CD4-positive, alpha-beta T cell treated with Interleukin-17A for 4 hours (primary cell): ENCODE measurements at places on chromosomes 5 and 9.

DNA sequence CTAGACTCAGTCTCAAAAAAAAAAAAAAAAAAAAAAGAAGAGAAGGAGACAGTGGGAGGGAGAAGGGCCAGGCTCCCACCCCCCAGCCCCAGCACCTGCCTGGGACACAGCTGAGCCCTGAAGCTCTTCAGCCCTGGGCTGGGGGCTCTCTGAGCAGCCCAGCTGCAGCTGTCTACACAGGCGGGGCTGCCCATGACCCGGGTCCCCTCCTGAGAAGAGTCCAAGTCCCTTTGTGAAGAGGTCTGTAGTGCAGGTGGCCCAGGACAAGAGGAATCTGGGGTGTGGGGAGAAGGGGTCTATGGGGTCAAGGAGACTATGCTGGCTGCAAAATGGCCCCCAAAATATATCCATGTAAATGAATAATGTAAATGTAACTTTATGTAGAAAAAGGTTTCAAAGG, 6.7 kb upstream of the LCN2 start:
- DNase-seq: no peak

DNA sequence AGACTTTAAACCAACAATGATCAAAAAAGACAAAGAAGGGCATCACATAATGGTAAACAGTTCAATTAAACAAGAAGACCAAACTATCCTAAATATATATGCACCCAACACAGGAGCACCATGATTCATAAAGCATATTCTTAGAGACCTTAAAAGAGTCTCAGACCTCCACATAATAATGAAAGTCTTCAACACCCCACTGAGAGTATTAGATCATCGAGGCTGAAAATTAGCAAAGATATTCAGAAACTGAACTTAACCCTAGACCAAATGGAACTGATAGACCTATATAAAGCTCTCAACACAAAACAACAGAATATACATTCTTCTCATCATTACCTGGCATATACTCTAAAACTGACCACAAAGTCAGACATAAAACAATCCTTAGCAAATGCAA, 11.7 kb upstream of the SPINK14 start:
- DNase-seq: no peak

DNA sequence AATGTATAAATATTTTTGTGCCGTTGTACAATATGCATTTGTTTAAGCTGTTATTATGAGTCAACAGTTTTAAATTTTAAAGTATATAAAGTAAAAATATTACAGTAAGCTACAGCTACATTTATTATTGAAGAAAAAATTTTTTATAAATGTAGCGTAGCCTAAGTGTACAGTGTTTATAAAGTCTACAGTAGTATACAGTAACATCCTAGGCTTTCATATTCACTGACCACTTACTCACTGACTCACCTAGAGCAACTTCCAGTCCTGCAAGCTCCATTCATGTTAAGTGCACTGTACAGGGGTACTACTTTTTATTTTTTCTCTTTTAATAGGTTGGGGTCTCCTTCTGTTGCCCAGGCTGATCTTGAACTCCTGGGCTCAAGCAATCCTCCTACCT, 30.6 kb downstream of the SIL1 start:
- no peak for DNase-seq

DNA sequence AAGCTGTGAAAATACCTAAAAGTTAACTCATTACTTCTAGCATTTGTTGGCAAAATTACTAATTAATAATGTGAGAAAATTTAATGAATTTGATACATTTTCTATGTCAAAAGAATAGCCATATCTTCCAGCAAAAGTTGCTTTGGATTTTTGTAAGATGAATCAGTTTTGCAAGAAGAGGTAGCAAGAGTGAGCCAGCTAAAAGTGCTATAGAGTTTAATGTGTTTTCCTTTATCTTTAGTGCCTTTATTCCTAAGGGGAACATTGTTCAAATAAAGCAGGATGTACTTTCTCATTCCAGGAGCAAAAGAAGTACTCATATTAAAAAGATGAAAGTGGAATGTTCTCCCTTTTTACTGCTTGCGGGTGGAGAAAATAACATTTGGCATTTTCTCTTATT, 622.2 kb downstream of the ANXA1 start:
- DNase-seq: no peak

DNA sequence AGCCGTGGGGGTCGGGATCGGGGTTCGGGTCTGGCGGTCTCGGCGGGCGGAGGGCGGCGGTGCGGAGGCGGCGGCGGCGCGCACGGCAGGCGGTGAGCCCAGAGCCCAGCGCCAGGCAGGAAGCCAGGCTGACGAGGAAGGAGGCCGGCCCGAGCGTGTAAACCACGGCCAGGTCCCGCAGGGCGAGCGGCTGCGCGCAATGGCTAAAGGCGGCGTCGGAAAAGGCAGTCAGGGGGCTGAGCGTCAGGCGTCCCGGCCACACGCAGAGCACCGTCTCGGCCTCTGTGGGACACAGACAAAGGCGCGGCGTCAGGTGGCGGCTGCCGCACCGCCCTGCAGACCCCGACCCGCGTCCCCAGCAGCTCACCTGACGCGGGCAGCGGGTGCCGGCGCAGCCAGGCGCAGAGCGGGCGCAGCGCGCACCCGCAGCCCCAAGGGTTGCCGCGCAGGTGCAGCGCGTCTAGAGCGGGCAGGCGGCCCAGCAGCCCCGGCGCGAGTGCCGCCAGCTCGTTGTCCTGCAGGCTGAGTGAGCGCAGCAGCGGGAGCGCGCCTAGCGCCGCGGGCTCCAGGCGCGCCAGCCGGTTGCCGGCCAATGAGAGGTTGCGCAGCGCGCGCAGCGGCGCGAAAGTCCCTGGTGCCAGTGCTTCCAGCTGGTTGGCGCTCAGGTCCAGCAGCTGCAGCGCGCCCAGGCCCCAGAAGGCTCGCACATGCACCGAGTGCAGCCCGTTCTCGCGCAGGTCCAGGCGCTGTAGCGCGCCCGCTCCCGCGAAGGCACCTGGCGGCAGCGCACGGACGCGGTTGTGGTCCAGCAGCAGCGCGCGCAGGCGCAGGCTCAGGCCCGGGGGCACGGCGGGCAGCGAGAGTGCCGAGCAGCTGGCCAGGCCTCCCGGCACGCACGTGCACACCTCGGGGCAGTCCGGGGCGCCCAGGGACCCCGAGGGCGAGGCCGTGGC, 671 bp downstream of the LRRC26 start:
- DNase-seq: no peak

GRCh38 chr9:91162311-91162710, 199.4 kb downstream of the AUH start:
- DNase-seq: peak; percentile 12

DNA sequence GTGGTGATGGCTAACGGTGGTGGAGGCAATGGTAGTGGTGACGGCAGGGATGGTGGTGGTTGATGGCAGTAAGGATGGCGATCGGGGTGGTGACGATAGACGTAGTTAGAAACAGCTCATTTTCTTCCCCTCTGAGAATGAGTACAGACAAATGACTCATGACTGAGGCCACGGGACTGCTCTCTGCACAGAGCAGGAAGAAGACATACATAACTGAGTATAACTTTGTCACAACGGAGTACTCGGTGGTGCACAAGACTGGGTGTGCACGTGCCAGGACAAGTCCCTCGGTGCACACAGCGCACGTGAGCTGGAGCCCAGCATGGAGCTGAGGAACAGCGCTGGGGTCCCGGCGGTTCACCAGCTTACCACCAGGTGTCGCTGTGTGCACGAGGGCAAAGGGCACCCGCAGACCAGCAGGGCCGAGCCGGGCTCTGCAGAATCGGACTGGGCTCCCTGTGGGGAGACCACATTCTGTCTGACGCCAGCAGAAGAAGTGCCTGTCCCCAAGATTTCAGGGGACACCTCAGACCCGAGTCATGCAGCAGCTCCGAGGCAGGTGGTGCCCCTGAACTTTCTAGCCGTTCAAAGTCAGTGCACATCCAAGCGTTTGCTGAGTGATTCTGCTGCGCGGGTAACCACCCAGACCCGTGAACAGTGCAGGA, 188.6 kb downstream of the FSTL4 start:
- peak; percentile 73 for DNase-seq

GRCh38 chr5:174084691-174085154, 39.2 kb downstream of the NSG2 start:
- no peak for DNase-seq

DNA sequence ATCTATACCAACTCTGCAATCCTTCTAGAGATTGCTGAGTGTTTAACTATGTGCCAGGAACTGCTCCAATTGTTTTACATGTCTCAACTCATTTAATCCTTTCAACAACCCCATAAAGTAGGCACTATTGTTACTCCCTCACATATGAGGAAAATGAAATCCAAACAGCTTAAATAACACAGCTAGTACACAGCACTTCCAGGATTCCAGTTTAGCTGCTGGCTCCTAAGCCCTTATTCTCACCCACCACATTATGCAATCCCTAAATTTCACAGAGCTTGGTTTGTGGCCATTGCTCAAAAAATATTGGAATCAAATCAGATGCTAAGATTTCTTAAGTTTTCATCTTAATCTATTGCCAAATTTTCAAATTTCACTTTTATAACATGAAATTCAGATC, 84.9 kb downstream of the PRELID2 start:
- DNase-seq: no peak

GRCh38 chr5:82319651-82320376, 41.7 kb upstream of the RPS23 start:
- no peak for DNase-seq

GRCh38 chr9:9625248-9625647, 987.6 kb downstream of the PTPRD start:
- no peak for DNase-seq

DNA sequence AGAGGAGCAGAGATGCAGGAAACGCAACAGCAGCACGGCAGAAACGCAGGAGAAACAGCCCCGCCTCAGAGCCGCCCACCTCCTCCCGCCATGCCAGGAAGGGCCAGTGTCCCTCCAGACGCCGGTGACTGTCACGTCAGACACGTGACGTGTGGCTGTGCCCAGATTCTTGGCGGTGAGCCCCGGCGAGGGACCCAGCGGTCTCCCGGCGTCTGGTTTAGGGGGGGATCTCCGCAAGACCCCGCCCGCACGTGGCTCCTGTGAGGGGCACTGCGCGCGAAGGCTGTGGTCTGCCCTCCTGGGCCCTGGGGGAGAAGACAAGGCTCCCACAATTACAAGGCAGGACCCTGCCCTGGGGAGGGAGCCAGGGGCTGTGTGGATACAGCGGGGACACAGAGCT, 2.4 kb upstream of the LCN8 start:
- no peak for DNase-seq

DNA sequence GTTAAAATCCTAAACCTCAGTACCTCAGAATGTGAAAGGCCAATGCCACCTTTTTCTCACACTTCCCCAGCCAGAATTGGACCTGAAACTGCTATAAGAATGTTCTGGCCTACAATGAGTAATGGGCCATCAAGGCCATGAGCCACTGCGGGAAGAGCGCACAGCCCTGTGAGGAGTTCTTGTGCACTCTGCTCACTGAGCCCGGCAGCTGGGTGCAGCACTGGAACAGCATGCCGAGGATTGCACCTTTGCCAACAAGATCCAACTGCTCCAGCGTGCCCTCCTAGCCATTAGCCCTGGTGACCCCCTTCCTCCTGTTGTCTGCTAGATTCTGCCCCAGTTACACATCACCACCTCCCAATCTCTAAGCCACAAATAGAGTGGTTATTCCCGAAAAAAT, 758.1 kb downstream of the PRELID2 start:
- no peak for DNase-seq

DNA sequence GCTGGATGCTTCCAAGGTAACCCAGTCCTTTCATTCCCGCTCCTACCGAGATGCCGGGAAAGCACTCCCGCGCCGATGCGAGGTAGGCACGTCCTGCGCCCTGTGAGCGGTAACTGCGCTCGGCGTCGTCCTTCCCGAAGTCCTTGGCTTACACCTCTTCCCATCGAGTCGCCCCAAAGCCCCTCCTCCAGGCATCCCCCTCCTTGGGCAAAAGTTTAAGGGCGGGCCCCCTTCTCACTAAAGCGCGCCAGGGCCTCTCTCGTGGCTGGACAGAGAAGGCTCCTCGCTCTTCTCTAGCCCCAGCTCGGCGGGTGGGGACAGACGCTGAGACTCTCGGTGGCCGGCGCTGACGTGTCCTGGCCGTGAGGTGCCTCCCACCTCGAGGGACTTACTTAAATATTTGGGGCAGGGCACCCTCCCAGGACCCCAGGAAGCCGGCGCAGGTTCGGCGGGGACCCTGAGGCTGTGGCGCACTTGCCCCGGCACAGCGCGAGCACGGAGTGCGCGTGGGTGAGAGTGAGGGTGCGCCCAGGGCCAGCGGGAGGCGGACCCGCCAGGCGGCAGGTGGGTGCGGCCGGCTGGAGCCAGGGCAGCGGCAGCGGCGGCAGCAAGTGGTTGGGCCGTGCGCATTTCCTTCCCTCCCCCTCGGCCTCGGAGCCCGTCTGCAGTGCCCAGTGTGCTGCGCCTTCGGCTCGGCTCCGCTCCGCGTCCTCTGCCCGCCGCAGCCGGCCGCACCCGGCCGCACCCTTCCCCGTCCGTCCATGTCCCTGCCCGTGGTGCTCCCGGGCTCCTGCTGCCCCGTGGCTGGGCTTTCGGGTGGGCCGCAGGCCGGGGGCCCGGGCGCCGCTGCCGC, at the start of gene ENTREP1:
Gene ENTREP1, plus strand, starts transcription at position 667 of the 853 bp plus-strand sequence. Its CDS starts 95 bp downstream, at position 762.
- no peak for DNase-seq

DNA sequence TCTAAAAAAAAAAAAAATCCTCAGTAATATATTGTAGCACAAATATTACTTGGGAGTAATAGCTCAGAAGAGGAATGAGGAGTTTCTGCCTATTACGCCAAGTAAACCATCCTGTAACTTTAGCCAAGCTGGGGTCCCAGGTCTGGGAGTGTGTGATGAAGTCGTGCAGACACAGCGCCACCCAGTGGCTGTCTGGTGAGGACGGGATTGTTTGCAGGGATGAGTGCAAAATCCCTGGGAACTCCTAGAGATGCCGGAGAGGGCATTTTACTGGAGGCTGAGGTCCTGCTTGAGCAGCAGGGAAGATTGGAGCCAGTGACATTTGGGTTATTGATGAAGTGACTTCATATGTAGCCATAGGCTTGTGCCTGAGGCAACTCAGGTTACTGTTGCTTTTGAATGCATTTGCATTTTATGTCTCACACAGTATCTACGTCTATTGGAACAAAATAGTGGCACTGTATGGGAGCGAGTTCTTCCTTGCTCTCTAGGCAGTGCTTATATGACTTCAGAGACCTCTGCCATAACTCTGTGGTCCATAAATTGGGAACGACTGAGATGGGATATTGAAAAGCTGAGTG, 72.8 kb downstream of the PSAT1 start:
- peak; percentile 70 for DNase-seq

DNA sequence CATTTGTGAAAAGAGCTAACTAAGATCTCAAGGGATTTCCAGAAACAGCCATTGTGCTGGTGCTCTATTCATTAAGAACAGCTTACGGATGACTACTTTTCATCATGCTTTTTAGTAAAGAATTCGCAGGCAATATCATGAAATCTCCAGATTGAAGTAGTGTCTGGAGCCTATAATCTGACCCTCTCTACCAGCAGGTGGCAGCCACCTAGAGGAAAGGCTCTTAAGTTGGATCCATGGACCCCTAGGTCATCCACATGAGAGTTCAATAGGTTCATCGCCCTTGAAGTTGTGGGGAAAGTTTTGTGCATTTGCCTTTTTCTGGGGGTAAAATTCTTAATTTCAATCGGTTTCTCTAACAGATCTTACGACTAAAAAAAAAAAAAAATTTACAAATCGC, 82.3 kb downstream of the SLC1A3 start:
- DNase-seq: no peak

GRCh38 chr5:159156426-159157238, 52.7 kb downstream of the RNF145 start:
- DNase-seq: peak; percentile 53
